ENCODE measurements at places on chromosomes 6 and 20. TPM values are rescaled to one million over a fixed set of nuclear protein-coding genes. Genes with fewer than 3 reads are reported as not detected.

- no peak for DNase-seq
These were observed 45.5 kb downstream of the CNR1 start for GRCh38 chr6:88120635-88121034.

GRCh38 chr6:121652223-121652622 is 216.8 kb downstream of the GJA1 start:
- no peak for DNase-seq

GRCh38 chr6:148222846-148223245 is 119.8 kb upstream of the SASH1 start:
- no peak for DNase-seq

DNA sequence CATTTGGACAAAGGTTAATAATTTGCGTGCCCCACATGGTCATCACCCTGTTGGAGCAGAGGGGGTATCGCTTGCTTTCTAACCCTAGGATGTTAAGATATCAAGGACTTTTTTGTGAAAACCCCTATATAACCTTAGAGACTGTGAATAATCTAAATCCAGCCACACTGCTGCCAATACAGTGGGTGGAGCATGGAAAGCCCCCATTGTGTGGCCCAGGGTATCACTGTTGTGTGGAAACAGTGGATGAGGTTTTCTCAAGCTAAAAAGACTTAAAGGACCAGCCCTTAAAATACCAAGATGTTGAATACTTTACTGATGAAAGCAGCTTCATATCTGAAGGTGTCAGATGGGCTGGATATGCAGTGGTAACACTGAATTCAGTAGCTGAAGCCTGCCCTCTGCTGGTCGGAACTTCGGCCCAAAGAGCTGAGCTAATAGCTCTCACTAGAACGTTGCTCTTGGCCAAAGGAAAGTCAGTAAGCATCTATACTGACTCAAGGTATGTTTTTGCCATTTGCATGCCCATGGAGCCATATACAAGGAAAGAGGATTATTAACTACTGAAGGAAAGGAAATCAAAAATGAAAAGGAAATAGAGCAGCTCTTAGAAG is 695.2 kb downstream of the PHF3 start:
- DNase-seq = peak; percentile 47

- no peak for DNase-seq
These were observed 209.3 kb downstream of the DLL1 start for GRCh38 chr6:170081556-170081955.

- no peak for DNase-seq
These were observed 18.5 kb downstream of the NSFL1C start for GRCh38 chr20:1448081-1448620.

- peak; percentile 100 for DNase-seq
These were observed 170.8 kb downstream of the BCAS1 start for GRCh38 chr20:53899351-53900167.

Gene LIME1
- 59.0 TPM for total RNA-seq

Gene COL11A2
- 0.79 TPM for total RNA-seq

Gene LBP
- total RNA-seq = 0.55 TPM

All from A172 (cell line).